ENCODE measurements at places on chromosomes 6 and 20.

DNA sequence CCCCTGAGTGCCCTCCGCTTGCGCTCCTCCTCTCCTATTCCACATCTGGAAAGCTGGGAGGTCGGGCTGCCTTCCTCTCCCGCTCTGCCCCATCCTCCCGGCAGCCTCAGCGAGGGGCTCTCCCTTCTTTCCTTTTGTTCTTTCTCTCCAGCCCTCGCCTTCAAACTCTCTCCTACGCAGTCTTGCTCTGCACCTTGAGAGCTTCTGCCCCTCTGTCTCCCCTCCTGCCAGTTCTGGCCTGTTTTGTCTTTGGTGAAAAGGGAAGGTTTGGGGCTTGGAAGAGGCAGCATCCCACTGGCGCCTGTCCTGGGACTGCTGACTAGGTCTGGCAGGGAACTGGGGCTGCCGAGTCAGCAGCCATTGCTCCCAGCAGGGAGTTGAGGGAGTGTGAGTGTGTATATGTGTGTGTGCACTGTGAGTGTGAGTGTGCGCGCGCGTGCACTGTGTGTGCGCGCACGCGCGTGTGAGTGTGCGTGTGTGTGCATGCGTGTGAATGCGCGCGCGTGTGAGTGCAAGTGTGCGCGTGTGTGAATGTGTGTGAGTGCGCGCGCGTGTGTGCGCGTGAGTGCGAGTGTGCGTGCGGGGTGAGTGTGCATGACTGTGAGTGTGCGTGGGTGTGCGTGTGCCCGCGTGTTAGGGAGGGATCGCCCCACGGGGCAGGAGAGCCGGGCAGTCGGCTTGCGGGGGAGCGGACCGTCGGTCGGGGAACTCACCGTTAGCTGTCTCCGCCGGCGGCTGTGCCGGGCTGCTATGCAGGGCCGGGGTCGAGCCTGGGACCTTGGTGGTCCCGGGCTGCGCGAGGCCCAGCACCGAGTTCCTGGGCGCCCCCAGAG is 523 bp downstream of the CPXM1 start:
- DNase-seq, result no peak

- peak; percentile 93 for DNase-seq
Observed at GRCh38 chr6:13328076-13328874, at the start of gene TBC1D7. TBC1D7 (minus strand) TSS chr6:13328537; CDS start chr6:13326898, 1,639 bp downstream.

DNA sequence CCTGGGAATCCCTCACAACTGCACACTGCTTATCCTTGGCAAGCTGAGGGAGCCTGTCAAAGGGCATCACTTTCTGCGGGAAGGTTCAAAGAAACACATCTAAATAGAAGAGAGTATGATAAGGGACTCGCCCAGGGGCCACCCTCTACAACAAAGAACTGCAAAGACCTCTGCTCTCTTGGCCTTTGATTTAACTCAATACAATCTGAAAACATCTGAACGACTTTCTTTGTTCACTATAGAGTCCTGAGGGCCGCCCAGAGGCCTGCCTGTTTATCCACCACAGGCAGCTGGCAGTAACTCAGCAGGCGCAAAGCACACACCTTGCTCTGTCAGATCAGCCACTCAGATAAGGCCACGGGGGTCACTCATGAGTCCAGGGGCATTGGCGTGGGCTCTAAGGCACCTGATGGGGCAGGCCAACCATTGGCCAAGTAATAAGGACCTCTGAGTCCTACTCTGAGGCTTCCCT is 139.3 kb downstream of the UNC5CL start:
- no peak for DNase-seq

GRCh38 chr6:168088161-168089053 is 9.4 kb upstream of the FRMD1 start:
- DNase-seq, result no peak

DNA sequence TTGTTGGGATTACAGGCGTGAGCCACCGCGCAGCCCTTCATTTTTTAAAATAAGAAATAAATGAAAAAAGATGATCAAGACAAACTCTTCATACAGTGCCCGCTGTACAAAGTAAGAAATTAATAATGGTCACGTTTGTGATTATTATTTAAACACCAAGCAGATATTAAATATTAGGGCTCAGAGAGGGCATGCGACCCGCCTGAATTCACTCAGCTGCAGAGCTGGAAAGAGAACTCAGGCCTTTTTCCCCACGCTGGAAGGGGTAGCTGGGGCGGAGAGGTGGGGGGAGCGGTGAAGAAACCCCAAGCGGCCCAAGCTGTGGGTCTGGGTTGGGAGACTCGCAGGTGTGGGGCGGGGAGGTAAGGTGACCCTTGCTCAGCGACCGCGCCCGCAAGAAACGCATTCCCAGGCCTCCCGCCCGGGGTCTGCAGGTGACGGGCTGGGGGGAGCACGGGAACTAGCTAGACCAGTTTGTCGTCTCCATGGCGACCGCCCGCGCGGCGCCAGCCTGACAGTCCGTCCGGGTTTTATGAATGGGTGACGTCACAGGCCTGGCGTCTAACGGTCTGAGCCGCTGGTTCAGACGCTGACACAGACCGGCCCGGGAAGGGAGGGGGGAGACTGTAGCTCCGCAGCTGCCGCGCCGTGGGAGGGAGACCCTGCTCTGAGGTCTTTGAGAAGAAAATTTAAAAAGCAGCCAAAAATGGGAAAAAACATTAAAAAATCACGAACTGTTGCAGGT is 1.1 kb upstream of the ID1 start:
- peak; percentile 90 for DNase-seq

DNA sequence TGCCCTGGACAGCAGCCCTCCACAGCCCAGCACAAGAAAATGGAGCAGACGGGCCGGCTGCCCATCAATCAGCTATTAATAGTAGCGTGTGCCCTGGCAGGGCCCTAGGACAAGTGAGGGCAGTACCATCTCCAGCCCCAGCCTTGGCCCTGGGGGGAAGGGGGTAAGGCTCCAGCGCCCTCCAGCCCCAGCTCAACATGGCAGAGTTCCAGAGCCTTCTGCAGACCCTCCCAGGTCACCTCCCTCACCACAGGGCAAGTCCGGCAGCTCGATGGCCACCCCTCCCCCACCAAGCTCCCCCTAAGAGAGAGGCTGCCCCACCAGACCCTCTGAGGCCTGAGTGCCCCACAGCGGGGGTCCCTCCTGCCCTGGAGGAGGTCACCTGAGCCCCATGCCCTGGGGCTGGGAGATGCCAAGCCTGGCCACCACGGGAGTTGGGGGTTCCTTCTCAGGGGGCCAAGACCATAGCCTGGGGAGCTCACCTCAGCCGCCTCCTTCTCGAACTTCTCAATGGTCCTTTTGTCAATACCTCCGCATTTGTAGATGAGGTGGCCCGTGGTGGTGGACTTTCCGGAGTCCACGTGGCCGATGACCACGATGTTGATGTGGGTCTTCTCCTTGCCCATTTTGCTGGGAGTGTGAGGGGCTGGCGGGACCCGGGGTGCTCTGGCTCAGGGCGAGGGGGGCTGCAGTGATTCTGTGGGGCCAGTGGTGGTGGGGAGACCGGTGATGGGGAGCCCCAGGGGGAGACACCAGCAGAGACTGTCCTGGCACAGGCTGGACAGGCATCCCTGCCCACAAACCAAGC is 1.5 kb downstream of the EEF1A2 start:
- DNase-seq, result no peak

GRCh38 chr20:64101731-64102621 is 5.4 kb downstream of the NPBWR2 start:
- peak; percentile 27 for DNase-seq

DNA sequence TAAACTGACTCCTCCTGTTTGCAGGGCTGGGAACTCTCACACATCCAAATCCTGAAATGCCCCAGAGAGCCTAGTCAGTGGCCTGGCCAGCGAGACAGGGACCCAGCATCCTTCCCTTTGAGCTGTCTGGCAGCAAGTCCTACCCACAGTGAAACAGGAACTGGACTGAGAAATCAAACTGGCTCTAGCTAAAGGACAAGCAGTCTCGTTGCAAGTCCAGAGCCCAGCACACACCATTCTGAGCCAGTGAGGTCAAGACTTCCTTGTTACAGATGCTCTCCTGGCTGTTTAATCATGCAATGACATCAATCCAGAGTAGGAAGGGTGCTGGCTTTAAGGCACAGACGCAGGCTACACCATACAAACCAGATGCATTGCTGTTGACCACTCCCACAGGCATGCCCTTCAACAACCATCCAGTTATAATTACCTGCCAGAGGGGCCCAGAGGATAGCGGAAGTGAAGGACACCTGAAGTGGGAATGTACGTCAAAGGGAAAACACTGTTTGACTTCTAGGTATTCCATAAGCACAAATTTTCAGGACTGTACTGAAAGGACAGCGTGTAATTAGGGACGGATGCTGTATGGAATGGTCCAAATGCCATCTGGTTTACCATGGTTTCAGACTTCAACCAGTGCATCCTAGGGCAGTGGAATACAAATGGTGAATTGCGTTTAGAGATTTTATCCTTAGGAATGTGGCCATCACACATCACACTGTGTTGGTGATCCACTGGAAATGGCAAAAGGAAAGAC is 114.4 kb downstream of the SLC23A2 start:
- no peak for DNase-seq

DNA sequence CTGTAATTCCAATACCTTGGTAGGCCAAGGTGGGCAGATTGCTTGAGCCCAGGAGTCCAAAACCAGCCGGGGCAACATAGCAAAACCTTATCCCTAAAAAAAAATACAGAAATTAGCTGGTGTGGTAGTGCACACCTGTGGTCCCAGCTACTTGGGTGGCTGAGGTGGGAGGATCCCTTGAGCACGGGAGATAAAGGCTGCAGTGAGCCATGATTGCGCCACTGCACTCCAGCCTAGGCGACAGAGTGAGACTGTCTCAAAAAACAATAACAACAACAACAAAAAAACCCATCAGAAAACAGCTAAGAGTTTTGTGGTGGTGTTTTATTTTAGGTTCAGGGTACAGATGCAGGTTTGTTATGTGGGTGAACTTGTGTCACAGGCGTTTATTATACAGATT is 42.9 kb upstream of the FANCE start:
- DNase-seq, result no peak

DNA sequence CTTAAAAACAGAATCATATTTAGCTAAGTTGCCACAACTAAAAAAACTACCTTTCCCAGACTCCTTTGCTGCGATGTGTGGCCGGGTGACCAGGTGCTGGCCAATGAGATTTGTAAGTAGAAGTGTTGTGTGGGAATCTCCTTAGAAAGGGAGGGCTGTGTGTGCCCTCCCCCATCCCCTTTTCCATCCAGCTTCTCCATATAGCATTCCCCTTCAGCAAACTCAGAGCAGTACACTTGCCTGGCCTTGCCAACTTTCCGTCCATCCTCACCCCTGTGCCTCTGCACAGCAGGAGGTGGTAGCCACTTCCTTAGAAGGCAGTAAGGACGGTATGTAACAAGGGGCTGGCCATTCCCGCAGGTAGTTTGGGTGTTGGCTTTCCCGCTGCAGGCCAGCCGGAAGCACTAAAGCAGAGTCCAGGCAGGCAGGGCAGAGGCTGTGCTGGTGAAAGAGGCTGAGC is 22.3 kb upstream of the KCNK16 start:
- DNase-seq, result no peak

DNA sequence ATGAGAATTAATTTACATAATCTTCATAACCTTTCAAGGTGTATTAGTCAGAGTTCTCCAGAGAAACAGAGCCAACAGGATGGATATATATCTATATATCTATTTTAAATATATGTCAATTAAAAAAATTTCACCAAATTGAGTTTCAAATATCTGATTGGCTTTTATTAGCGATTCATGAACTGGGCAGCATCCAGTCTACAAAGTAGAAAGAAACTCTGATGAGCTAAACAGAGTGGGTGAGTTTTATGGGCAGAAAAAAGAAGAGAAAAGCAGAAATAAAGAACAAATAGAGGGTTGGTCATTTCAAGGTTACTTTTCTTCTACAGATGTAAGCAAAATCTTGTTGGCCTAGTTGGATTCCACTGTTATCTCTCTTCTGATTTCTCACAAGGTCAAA is 29.0 kb upstream of the BTBD3 start:
- no peak for DNase-seq

GRCh38 chr6:35984701-35985100 is 39.7 kb downstream of the SLC26A8 start:
- no peak for DNase-seq

DNA sequence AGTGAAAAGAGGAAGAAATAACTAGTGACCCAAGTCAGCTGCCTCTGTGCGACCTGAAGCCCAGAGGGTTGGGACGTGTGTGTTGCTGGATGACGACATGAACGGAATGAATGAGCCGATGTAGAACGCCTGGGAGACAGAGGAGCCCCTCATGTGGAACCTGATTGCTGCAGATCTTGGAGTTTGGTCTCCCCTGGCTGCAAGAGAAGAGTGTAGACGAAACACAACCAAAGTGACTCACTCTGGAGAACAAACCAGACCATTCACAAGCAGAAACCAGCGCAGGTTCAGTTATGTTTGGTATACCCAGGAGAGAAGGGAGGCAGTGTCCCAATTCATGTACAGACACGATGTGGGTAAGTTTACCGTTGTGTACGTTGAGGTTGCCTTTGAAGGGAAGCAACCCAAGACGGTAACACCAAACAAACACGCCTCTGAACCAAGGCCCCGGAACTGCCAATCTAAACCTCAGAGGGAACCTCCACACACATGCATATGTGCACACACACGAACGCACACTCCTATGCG is 265.9 kb downstream of the BMP7 start:
- peak; percentile 25 for DNase-seq

GRCh38 chr6:136511397-136511796 is 38.8 kb downstream of the MAP7 start:
- peak; percentile 47 for DNase-seq

DNA sequence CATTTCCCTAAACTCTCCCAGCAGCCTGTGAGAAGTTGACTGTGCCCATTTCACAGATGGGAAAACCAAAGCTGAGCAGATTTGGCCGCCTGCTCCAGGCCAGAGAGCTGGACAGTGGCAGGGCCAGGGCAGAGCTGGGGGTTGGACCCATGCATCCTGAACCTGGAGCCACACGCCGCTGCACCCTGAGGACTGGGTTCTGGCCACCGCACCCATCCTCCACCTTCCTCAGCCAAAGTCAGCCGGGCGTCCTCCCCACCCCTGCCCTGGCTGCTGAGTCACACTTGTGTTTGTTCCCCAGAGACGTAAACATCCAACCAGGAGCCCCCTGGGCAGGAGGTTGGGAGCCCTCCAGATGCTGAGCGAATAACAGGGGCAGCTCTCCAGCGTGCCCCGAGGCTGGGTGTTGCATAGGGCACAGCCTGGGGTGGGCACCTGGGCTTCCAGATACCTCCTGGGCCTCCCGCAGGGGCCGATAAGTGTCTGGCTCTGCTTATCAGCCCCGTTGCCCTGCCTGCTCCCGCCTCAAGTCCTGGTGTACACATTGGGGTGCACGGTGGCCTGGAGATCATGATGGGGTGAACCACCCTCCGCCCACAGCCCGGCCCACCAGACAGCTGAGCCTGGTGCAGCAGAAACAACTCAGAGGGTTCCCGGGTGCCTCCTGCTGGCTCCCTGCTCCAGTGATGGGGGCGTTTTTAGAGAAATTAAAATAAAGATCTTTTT is 23.8 kb downstream of the RBM38 start:
- DNase-seq, result no peak

- no peak for DNase-seq
Observed at GRCh38 chr6:132525866-132526265, 12.2 kb upstream of the TAAR9 start.

DNA sequence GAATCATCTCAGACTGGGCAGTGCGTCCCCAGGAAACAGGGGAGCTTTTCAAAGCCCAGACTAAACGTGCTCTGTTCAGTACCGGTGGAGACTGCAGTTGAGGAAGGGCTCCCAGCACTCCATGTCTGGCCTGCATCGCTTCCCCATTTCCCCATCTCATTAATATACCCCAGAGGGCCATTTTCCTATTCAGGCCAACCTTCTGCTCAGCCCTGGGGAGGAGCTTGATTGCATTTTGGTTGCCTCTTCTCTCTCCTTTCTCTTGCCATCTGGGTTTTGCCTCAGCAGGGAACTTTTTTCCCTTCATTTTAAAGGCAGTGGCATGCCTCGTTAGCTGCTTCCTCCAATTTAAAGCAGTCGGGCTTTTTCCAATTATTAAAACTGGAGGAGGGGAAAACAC is 394.3 kb upstream of the SOX4 start:
- no peak for DNase-seq

Data from epithelial cell of esophagus (primary cell).